Gastrocnemius medialis (tissue), 4 donors: ENCODE measurements at places on chromosomes 12 and 14. TPM values are rescaled to one million over a fixed set of nuclear protein-coding genes. Genes with fewer than 3 reads are reported as not detected.

- DNase-seq, result no peak
Measured at GRCh38 chr14:78530078-78530477, 359.9 kb downstream of the NRXN3 start.

DNA sequence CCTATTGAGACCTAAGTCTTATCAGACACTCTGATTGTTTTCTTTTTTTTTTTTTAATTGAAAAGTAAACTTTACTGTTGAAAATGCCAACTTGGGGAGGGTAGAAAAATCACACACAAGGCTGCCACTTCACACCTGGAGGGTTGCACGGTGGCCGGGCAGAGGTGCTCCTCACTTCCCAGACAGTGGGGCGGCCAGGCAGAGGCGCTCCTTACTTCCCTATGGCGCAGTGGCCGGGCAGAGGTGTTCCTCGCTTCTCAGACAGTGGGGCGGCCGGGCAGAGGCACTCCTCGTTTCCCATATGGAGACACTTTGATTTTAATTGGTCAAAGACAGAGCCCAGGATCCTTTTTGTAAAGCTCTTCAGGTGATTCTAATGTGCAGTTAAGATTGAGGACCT is 399.3 kb downstream of the TMTC2 start:
- DNase-seq, result no peak

DNA sequence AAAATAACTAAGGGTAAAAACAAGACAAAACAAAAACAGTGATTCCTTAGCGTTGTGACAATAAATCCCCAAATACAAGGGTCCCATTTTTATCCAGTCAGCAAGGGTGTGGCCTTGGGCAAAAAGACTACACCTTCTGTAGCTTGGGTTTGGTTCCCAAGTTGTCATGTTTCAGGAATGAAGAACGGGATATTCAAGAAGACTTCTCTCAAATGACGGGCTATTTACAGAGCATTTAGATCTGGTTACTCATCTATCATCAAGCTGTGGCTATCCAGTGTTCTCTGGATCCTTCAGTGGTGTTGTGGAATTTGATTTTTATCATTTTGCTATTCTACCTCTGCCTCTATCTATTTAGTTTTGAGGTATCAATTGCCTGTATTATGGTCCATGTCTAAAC is 219.7 kb downstream of the SLC25A21 start:
- DNase-seq, result no peak

DNA sequence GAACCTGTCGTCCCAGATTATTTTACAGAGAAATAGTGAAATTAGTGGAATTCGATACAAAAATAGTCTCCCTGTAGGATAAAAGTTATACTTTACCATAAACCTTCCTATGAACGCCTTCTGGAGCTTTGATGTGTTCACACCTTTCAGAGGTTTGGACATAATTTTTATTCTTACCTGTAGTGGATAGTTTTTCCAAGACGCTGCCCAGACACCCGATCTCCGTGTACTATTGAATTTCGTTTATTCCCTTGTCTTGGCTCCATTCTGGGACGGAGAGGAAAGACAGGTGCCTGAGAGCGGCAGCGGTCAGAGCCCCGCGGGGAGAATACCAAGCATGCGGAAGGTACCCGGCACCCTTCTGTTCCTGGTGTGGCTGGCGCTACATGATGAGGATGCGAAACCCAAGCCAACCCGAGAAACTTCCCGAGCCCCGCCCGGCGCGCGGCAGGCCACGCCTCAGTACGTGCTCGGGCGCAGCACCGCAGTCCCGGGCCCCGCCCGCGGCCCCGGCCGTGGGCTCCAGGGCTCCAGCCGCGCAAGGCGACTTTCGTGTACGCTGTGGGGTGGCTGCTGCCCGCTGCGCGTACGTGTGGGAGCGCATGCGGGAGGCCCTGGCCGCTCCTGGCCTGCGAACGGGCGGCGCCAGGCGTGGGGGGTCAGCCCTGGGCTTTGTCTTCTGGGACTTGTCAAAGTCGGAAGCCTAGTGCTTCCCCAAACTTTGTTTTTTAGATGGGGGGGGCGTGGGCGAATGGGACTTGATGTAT is 11.3 kb upstream of the SNAPC1 start:
- peak; percentile 86 for DNase-seq

DNA sequence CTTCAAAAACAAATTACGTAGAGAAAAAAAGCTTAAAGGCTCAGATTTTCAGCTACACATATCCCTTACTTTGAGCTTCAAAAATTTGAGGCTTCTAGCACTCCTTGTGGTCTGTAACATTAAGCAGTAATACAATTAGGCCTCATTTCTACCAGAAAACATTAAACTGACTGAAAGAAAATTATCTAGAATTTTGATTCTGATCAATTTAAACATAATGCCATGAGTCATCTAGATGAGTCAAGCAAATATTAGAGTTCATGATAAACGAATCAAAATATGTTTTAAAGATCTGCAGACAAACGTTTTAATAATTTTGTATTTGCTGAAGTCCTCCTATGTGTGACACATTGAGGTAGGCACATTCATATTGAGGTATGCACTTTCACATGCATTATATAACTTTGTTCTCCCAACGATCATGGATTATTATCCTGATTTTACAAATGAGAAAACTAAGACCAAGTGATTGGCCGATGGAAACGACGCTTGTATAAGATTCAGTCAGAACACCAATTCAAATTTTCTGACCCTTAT is 4.3 kb downstream of the OSBPL8 start:
- no peak for DNase-seq

DNA sequence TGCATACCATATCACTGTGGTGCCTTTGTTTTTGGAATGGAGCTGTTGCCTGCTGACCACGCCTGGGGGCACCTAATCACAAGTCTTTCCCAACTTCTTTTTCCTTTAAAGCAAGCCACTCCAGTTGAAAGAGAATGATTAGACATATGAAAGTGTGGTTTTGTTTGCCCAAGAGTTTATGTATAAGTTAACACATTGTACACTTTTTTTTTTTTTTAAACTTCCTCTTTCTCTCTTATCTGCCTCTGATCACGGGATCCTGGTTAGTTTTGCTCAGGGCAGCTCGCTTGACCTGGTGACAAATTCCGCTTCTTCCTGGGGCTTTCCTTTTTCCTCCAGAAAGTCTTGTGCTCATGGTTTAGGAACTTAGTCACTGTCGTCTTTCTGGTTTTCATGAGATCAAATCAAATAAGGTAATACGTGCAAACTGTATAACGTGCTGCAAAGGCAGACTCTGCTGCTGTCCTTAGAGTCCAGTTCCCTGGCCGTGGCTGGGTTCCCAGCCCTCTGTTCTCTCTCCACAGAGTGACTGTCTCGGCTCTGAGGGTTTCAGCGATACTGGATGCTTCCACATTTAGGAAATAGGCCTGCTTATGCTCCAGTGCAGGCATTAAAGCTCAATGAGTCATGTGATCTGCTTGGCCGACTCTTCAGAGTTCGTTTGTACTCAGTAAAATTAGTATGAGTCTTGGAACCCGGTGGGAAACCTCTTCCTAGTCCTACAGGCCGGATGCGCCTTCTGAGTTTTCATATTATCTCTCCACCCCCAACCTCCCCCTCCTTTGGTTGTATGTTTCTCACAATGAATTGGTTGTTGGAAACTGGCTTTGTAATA is 15.2 kb downstream of the RASSF3 start:
- peak; percentile 17 for DNase-seq

DNA sequence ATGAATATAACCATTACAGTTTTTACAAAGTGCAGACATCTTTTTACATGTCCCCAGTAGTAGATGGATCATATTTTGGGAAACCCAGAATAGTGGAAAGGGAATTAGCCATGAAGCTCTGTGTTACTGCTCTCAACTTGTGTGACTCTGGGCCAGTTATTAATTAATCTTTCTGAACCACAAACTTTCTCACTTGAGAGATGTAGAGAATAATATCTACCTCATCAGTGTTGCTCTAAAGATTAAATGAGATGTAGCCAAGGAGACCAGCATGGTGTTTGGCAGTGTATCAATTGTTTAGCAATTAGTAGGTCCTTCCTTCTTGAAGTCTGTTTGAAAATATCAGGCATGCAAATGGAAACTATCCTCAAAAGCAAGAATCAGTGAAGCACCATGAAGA is 169.2 kb downstream of the TMTC2 start:
- DNase-seq, result no peak

DNA sequence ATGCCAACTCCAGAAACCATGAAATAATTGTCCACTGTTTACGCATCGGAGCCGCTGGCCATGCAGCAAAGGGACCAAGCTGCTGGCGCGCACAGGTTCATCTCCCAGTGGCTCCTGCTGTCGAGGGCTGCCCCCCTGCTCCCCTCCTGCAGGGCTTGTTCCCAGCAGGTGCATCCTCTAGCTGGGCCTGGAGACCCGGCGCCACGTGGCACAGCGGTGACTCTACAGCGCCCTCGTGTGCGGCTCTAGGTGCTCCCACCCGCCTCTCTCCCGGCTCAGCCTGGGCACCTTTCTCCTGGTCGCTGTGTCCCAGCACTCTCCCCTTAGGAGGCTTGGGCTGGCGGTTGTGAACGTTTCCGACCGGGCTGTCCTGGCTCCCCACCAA is 37.5 kb upstream of the INF2 start:
- DNase-seq, result no peak

GRCh38 chr14:79911744-79912143 is 299.6 kb downstream of the DIO2 start:
- DNase-seq, result no peak

DNA sequence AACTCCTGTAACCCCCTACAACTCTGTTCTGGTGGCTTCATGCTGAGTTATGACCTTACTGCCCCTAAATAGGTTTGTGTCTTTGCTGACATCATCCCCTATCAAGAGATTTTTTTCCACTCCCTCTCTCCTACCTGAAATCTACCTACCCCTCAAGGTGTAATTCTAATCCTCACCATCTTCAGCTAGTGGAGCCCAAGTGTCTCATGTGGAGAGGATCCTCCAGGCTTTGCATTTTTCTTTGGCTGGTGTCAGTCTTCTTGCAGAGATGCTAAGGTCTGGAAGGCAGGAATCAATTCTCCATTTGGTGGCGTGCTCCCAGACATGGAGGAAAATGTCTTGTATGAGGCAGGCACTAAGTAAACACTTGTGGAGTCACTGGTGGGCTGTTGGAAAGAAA is 74.8 kb upstream of the PRMT8 start:
- DNase-seq, result no peak

- no peak for DNase-seq
Measured at GRCh38 chr12:106333756-106334155, 23.8 kb upstream of the POLR3B start.

OASL gene
- 0.22 TPM for total RNA-seq
